ENCODE measurements at places on chromosomes 1 and 21. TPM values are rescaled to one million over a fixed set of nuclear protein-coding genes. Genes with fewer than 3 reads are reported as not detected.

CDKN2C gene
- total RNA-seq = 62.2 TPM

LCE1A gene
- not detected for total RNA-seq

KPRP gene
- not detected for total RNA-seq

SMIM34 gene
- not detected for total RNA-seq
